ENCODE measurements at places on chromosomes 11 and 22.

- DNase-seq = no peak
Measured at GRCh38 chr22:21766691-21767462, 31.3 kb upstream of the YPEL1 start.

GRCh38 chr11:526192-526591 lies 9.2 kb downstream of the HRAS start:
- DNase-seq = no peak

GRCh38 chr11:121471167-121471566 lies 18.4 kb upstream of the SORL1-AS1 start:
- no peak for DNase-seq

DNA sequence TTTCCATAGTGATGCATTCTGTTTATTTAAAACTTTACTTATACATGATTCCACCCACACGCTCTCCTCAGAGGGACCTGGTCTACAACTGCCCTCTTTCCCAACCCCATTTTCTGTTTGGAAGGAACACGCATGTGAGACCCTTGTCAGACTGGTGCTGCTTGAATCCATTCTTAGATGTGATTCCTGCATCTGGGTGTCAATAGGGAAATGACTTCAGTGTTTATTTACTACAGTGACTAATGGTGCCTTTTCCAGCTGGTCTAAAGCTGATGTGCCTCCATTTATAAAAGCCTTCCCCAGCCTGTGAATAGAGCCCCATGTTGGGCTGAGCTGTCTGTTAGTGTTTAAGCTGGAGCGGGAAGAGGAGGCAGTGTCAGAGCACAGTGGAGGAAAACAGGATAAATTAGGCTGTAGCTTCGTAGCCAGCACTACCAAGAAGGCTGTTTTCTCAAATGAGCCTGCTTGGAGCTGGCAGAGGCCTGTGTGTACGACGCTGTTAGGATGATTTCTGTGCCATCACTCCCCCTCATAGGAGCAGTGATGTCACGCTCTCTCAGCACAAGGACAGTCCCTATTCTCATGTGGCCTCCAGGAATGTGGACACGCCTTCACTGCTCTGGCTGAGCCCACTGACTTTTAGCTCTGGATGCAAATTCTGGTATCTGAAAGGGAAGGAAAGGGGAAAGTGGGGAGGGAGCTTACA lies 18.9 kb upstream of the C11orf96 start:
- DNase-seq = no peak

GRCh38 chr11:123601136-123601535 lies 53.3 kb downstream of the SCN3B start:
- DNase-seq = no peak

All from neural crest cell (in vitro differentiated cells).